ENCODE measurements at places on chromosomes 12 and 14.

DNA sequence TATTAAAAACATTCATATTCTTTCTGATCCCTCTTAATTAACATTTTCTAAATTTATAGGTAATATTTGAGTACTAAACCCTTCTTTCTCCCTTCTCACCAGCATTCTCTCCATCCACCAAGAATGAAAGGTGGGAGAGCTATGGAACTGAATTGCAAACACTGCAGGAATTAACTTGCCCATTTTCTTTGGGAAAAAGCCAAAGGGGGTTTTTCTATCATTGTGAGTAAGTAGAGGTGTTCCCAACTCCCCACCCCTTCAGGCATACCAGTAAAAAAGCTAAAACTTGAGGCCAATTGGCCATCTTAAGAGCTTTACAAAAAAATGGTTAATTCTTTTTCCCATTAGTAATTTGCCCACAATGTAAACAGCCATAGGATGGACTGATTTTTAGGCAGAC is 23.7 kb downstream of the PCNX1 start:
- DNase-seq = no peak

GRCh38 chr14:38336298-38336697 is 80.4 kb upstream of the CLEC14A start:
- no peak for DNase-seq

- peak; percentile 14 for DNase-seq
These were observed 75.6 kb downstream of the USP15 start for GRCh38 chr12:62335796-62336195.

DNA sequence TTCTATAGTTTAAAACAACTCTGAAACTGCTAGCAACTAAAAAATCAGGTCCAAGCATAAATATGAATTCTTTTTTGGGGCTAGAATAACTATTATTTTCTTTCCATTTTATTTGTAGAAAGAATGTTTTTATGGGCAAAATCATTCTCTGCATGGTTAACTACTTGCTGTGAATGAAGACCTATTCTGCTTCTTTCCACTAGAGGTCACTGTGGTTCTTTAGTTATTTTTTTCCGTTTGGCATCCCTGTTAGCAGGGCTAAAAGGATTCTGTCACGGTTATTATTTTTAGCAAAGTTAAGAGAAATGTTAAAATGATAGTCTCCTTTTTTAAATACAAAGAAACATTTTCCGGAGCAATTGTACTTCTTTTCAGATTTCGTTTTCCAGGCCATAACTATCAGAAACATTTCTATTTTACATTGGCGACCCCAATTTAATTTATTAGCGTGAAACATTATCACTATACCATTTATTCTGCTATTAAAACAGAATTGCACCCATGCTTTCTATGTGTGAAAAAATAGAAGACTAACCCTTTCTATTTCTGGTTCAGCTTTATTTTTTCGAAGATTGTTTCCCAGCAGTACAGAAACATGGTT is 404.8 kb downstream of the ATP23 start:
- DNase-seq = peak; percentile 43

- peak; percentile 32 for DNase-seq
These were observed 2.9 kb upstream of the RTL1 start for GRCh38 chr14:100906420-100906819.

DNA sequence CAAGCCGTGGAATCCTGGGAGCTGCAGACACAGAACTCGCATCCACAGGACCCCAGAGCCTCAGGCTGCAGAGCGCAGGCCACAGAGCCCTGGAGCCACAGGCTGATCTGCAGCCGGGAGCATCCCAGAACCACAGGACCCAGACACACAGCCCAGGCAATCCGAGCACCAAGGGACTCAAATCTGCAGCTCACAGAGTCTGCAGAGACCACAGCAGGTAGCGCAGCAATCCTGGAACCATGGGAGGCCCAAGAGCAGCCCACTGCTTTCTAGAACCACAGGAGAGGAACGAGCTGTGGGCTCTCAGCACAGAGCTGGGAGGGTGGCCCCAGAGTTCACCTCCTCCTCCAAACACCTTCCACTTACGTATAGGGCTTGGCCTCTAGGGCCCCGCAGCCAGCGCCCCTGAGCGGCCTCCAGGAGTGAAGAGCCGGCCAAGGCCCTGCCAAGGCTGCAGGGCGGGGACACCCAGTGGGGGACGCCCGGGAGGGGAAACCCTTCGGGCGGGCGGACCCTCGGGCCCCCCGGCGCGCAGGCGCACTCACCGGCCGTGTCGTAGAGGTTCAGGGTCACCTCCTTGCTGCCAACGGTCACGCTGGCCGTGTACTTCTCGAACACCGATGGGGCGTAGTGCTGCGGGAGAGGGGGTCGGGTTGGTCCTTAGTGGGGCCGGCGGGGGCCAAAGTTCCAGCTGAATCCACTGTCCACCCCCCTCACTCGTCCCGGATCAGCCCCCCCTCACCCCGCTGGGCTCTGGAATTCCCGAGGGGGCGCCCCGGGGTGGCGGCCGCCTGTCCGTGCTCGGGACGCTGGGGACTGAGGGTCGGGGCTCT is 665 bp downstream of the RHOF start:
- peak; percentile 83 for DNase-seq

DNA sequence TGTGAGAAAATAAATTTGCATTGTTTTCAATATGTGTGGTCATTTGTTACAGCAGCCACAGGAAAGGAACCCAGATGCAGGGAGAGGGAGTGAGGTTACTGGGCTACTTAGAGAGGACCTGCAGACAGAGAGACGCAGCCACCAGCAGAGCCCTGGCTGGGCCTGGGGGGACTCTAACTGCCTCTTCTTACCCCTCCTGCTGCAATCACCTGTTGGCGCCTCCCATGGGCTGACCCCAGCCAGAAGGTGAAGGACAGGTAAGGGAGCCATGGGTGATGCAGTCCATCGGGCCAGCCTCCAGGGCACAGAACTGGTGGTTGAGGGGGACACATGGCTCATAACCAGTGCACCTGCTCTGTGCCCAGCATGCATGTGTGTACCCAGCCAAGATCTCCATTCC is 15.8 kb upstream of the RBM19 start:
- no peak for DNase-seq

GRCh38 chr12:25264862-25265261 is 14.1 kb upstream of the KRAS start:
- DNase-seq = no peak

GRCh38 chr12:110600254-110600653 is 13.7 kb upstream of the TCTN1 start:
- DNase-seq = peak; percentile 87

Measured in NB4 (cell line).